ENCODE measurements at places on chromosomes 7 and 10.
A peak's percentile ranks its signal among the peaks of the same experiment; 100 is the strongest.

DNA sequence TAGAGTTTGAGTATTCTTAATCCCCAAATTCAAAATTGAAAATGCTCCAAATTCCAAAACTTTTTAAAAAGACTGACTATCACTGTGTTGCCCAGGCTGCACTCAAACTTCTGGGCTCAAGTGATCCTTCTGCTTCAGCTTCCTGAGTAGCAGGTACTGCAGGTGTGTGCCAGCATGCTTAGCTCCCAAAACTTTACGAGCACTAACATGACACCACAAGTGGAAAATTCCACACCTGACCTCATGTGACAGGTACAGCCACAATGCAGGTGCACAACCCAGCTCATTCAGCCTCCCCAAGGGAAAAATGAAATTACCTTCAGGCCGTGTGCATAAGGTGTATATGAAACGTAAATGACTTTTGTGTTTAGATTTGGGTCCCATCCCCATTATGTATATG is 16.5 kb downstream of the CDC123 start:
- no peak for DNase-seq

- DNase-seq: no peak
Measured at GRCh38 chr10:131688304-131688703, 212.5 kb upstream of the PPP2R2D start.

- no peak for DNase-seq
Measured at GRCh38 chr10:84226616-84227015, 1.3 kb upstream of the LRIT2 start.

DNA sequence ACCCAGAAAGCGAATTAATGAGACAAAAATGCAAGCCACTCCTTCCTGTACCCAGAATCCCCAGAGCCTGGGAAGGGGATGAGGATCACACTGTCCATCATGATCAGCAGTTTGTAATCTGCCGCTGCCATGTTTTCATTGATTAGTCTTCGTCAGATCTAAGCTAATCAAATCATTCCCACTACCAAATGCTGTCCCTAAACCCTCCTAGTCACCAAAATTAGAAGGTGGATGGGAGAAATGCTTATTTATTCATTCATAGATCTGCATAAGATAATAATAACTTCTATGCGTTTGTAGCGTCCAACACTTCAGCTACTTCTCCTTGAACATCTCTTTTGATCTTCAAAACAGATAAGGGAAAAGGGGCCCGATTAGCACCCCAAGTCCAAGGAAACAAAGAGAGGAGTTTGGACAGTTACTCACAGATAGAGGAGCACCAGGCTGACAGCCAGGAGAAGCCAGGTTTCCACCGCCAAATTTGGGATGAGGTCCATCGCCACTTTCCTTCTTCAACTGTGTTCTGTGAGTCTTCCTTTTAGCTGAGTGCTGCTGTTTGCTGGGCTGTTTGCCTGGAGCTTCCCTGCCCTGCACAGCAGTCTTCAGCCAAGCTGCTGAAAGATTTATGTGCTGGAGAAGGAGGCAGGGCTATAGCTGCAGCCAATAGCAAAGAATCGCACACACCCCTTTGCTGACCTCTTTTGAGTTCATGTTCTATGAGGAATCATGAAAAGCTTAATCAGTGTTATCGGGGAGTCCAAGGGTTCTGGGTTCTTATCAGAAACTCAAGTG is at the start of gene CYP3A5:
CYP3A5 (minus strand) TSS at position 597 of the 792 bp plus-strand sequence; CDS start at position 497, 100 bp downstream.
- DNase-seq: peak; percentile 63

DNA sequence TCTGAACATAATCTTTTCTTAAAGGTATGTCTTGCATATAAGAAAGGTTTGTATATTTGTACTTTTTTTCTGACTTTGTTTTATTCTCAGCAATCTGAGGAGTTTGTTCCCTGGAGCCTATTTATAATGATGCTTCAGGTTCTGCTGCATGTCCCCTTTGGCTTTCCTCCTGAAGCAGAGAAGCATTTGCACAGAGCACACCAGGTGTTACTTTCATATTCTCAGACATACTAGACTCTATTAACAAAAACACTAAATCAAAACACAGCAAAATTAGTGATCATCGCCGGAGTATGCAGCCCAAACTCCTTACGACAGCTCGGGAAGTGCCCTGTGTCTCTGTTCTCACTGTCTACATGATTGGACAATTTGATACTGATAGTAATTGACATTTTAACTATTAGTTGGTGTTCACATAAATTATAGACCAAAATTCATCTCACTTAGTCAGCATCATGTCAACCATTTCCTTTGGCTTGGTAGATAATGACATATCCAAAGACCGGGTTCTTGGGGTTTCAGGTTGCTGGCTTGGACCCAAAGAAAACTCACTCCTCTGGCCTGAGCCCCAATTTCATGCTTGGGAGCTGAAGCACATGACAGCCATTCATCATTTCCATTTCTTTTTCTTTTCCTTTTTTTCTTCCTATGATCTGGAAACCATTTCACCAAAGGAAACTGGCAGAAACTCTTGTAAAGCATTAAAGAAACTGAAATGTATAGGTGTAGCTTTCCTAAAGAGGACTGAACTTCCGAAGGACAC is 400.1 kb upstream of the NRP1 start:
- no peak for DNase-seq

DNA sequence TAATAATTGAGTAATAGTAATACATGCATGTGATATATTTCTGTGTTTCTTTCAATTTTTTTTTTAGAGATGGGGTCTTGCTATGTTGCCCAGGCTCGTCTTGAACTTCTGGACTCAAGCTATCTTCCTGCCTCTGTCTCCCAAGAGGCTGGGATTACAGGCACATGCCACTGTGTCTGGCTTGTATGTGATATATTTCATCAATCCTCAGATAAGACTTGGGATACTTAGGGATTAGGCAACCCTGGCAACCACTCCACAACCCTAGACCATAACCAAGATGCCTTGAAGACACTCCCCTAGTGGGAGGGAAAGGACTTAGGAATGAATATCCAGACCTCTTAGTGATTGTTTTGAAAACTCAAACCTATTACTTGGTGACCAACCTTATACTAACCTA is 154.8 kb downstream of the CCDC3 start:
- DNase-seq: no peak

DNA sequence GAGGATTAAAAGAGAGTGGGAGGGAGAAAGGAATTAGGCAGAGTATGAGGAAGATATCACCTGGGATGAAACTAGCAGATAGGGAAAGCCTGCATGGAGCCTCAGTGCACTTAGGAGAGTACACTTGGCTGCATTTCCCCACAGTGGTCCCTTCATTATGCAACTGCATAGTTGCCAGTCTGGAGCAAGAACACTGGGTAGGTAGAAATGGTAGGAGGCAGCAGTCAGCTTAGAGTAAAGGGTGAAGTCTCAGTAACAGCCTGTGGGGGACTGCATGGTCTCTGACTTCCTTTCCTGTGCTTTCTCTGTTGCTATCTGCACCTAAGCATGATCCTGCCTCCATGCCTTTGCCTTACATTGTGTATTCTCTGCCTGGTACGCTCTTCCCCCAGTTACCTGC is 14.0 kb upstream of the PCGF5 start:
- no peak for DNase-seq

- no peak for DNase-seq
Measured at GRCh38 chr7:25781704-25782103, 370.3 kb upstream of the NFE2L3 start.
